ENCODE measurements at places on chromosomes 2 and 18. TPM values are rescaled to one million over a fixed set of nuclear protein-coding genes. Genes with fewer than 3 reads are reported as not detected.

The REV1 gene
- 35.0 TPM for total RNA-seq

GRCh38 chr18:13564579-13564978 lies 161.8 kb downstream of the FAM210A start:
- no peaks in the 10 kb centered on the region for H3K4me1 ChIP-seq
- DNase-seq: no peak
- H3K27me3 ChIP-seq: peaks cover 5% of the 10 kb centered on the region
- no peaks in the 10 kb centered on the region for H3K36me3 ChIP-seq

DNA sequence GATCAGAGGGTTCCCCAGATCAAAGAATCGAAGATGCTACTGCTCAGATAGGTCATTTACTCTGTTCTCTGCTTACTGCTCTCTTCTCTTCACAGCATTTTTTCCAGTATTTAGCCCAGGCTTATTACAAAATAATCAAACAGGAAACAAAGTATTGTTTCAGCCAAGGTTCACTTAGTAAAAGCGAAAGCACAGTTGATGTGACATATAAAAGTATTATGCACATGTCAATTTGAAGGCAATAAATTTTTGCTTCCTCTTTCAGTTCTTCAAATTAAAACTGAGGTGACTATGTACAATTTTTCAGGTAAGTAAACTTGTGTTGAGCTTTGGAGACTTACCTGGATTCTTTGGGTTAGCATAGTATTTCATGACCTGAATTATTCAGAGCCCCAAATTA lies 262.8 kb upstream of the CHST9 start:
- H3K4me1 ChIP-seq: no peaks in the 10 kb centered on the region
- no peak for DNase-seq
- no peaks in the 10 kb centered on the region for H3K36me3 ChIP-seq
- H3K27me3 ChIP-seq: no peaks in the 10 kb centered on the region
- no peak overlapping the region for H3K4me3 ChIP-seq

GRCh38 chr2:15580451-15580850 lies 11.2 kb upstream of the DDX1 start:
- no peak overlapping the region for H3K4me3 ChIP-seq
- H3K4me1 ChIP-seq: no peaks in the 10 kb centered on the region
- no peaks in the 10 kb centered on the region for H3K27me3 ChIP-seq

The PDE1A gene
- 0.08 TPM for total RNA-seq

GRCh38 chr2:224127871-224128501 lies 88.9 kb upstream of the SERPINE2 start:
- no peak for DNase-seq
- no peak overlapping the region for H3K27ac ChIP-seq
- H3K4me1 ChIP-seq: no peaks in the 10 kb centered on the region
- H3K36me3 ChIP-seq: no peaks in the 10 kb centered on the region

GRCh38 chr2:200380833-200381542 lies 74.5 kb downstream of the SPATS2L start:
- no peaks in the 10 kb centered on the region for H3K36me3 ChIP-seq
- H3K27me3 ChIP-seq: no peaks in the 10 kb centered on the region
- H3K27ac ChIP-seq: peak overlapping the region; percentile 100
- peak overlapping the region; percentile 65 for H3K4me3 ChIP-seq
- H3K4me1 ChIP-seq: peaks cover 90% of the 10 kb centered on the region
- no peak for DNase-seq

DNA sequence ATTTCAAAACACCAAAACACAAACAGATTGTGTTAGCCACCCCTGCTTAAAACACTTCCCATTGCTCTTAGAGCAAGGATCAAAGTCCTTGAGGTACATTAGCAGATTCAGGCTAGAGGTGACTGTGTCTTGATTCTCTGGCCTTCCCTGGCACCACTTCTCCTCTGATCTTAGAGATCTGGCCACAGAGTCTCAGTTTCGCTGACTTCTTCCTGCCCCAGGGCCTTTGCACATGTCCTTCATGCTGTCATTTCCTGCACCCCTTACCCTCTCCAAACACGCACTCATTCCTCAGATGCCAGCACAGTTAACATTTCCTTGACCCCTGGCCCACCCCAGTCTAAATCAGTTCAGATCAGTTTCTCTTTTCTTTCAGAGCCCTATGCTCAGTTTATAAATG lies 16.9 kb downstream of the CXCR4 start:
- H3K27ac ChIP-seq: no peak overlapping the region
- DNase-seq: no peak
- H3K4me1 ChIP-seq: no peaks in the 10 kb centered on the region
- H3K4me3 ChIP-seq: no peak overlapping the region

GRCh38 chr2:138626148-138626547 lies 124.6 kb downstream of the SPOPL start:
- H3K27me3 ChIP-seq: no peaks in the 10 kb centered on the region
- no peaks in the 10 kb centered on the region for H3K36me3 ChIP-seq
- DNase-seq: no peak
- no peak overlapping the region for H3K27ac ChIP-seq

The MAPRE3 gene
- 11.6 TPM for total RNA-seq

The ABCA12 gene
- 0.03 TPM for total RNA-seq

DNA sequence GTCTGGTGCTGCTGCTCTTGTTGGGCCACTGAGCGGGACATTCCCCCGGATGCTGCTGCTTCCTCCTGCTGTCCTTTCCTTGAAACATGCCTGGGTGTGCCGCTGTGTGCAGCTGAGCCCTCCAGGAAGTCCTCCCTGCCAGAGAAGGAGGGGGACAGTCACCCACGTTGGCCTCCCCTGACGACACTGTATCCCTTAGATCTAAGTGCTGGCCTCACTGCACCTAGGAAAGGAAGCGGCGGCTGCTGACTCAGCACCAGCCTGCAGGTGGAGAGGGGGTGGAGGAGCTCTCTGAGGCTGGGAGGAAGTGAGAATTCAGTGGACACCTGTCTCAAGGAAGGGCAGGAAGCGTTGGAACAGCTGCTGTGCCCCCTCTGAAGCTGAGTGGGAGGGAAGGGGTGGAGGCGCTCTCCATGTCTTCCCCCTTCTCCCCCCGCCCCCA lies 239.8 kb downstream of the HAUS1 start:
- H3K27ac ChIP-seq: no peak overlapping the region
- no peak overlapping the region for H3K4me3 ChIP-seq
- no peaks in the 10 kb centered on the region for H3K36me3 ChIP-seq
- no peaks in the 10 kb centered on the region for H3K27me3 ChIP-seq

DNA sequence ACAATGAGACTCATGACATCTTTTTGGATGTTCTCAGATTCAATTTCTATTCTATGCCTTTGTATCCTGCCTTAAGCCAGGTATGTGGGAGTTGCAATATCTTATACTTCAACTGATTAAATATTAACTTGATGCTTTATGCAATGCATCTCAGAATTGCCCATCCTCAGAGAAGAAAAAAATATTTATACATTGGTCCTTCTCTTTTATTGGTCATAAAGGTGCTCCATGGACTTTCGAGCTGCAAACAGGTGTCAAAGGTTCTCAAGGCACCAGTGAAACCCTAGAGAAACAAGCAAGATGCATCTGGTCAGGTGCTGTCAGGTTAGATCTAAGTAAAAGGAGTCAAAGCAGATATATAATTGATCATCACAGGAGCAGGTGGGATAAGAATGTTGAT lies 690.5 kb downstream of the PLCL1 start:
- no peak overlapping the region for H3K27ac ChIP-seq
- H3K36me3 ChIP-seq: no peaks in the 10 kb centered on the region
- H3K4me1 ChIP-seq: no peaks in the 10 kb centered on the region
- no peaks in the 10 kb centered on the region for H3K27me3 ChIP-seq
- H3K4me3 ChIP-seq: no peak overlapping the region

The GNLY gene
- not detected for total RNA-seq

DNA sequence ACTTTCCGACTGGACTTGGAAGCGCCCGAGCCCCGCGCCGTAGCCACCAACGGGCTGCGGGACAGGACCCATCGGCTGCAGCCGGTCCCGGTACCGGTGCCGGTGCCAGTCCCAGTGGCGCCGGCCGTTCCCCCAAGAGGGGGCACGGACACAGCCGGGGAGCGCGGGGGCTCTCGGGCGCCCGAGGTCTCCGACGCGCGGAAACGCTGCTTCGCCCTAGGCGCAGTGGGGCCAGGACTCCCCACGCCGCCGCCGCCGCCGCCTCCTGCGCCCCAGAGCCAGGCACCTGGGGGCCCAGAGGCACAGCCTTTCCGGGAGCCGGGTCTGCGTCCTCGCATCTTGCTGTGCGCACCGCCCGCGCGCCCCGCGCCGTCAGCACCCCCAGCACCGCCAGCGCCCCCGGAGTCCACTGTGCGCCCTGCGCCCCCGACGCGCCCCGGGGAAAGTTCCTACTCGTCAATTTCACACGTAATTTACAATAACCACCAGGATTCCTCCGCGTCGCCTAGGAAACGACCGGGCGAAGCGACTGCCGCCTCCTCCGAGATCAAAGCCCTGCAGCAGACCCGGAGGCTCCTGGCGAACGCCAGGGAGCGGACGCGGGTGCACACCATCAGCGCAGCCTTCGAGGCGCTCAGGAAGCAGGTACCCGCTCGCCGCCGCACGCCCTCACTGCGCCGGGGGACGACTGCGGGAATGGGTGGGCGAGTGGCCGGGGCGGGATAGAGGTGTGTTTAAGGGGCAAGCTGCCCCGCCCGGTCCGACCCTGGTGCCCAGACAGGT lies 713 bp downstream of the ATOH8 start:
- H3K4me1 ChIP-seq: peaks cover 30% of the 10 kb centered on the region
- H3K27me3 ChIP-seq: no peaks in the 10 kb centered on the region
- H3K27ac ChIP-seq: peak overlapping the region; percentile 44
- DNase-seq: no peak
- H3K4me3 ChIP-seq: peak overlapping the region; percentile 48
- no peaks in the 10 kb centered on the region for H3K36me3 ChIP-seq

DNA sequence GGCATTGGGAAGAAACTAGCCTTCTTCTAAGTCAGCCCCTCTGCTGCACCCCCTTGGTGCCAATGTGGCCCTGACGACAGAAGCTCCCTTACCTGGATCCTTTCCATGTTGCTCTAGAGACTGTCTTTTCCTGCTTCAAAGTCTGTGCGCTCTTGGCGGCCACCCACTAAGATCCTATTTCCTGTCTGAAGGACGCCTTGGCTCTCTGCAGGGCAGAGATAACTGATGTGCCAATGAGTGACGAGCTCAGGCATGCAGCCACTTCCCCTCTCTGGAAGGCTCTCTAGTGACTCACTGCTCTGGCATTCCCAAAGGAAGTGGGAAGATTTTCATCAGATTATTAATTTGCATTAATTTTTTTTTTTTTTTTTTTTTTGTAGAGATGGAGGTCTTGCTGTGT lies 273.5 kb downstream of the CDH20 start:
- peak; percentile 48 for DNase-seq
- H3K27ac ChIP-seq: no peak overlapping the region
- no peaks in the 10 kb centered on the region for H3K27me3 ChIP-seq
- H3K4me1 ChIP-seq: no peaks in the 10 kb centered on the region

DNA sequence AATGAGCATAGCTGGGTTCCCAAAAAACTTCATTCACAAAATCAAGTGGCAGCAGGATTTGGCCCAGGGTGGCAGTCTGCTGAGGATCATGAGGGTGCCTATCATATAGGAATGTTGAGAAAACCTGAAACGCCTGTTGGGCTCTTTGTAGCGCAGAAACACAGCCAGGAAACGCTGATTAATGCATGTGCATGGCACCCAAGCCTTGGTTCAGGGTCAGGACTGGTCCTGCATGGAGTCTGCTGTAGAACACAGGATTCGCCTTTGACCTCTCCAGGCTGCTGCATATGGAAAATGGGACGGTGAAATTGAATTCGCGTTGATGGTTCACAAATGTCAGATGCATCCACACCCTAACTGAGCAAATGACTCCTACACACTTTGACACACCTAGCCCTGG lies 227.9 kb upstream of the COPS8 start:
- no peak overlapping the region for H3K4me3 ChIP-seq
- no peaks in the 10 kb centered on the region for H3K36me3 ChIP-seq
- H3K27ac ChIP-seq: no peak overlapping the region
- H3K4me1 ChIP-seq: no peaks in the 10 kb centered on the region

The ITGB6 gene
- 0.08 TPM for total RNA-seq

GRCh38 chr2:96866586-96866985 lies 3.3 kb downstream of the SEMA4C start:
- peaks cover 12% of the 10 kb centered on the region for H3K4me1 ChIP-seq
- no peak for DNase-seq
- no peak overlapping the region for H3K4me3 ChIP-seq
- no peaks in the 10 kb centered on the region for H3K27me3 ChIP-seq
- H3K36me3 ChIP-seq: peaks cover 11% of the 10 kb centered on the region
- no peak overlapping the region for H3K27ac ChIP-seq

Data from Panc1 (cell line).